Activated CD4-positive, alpha-beta T cell treated with anti-CD3 and anti-CD28 coated beads, Interleukin-2, amount 50 U/mL, for 24 hours (primary cell): ENCODE measurements at places on chromosomes 13 and 19.

GRCh38 chr13:106449096-106449495, 86.4 kb downstream of the EFNB2 start:
- no peak for DNase-seq

DNA sequence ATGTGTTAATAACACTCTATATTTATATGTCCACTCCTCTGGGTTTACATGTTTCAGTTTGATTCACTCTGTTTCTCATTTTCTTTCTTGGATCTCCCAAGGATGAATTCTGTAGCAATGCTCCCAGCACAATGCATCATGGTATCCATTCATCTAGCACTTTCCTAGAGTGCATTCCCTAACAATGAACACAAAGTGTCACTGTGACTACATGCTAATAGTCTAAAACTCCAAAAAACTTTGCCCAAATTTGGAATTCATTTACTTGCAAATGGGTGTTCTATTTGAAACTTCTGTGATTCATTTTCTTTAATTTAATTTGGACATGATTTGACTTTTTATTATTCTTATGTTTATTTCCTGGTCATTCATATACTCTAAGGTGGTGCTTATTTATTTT, 286.3 kb downstream of the POU4F1 start:
- DNase-seq: no peak

GRCh38 chr13:39037410-39037879, 444 bp downstream of the PROSER1 start:
- DNase-seq: peak; percentile 5

DNA sequence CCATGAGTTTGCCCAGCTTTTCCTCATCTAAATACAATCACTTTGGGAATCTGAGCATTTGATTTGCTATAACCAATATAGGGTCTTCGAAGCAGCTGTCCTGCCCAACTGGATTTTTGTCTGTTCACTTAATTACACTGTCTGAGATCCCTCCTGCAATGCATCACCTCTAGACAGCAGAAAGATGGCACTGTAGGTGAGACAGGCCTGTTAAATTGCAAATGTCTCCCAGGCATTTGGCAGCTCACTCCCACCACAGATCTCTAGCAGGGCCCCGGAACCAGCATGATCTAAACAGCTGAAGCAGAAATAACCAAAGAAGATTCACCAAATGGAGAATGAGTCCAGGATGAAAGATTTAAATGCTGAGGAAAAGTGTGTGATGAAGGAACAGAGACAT, 41.9 kb upstream of the SERPINE3 start:
- no peak for DNase-seq

DNA sequence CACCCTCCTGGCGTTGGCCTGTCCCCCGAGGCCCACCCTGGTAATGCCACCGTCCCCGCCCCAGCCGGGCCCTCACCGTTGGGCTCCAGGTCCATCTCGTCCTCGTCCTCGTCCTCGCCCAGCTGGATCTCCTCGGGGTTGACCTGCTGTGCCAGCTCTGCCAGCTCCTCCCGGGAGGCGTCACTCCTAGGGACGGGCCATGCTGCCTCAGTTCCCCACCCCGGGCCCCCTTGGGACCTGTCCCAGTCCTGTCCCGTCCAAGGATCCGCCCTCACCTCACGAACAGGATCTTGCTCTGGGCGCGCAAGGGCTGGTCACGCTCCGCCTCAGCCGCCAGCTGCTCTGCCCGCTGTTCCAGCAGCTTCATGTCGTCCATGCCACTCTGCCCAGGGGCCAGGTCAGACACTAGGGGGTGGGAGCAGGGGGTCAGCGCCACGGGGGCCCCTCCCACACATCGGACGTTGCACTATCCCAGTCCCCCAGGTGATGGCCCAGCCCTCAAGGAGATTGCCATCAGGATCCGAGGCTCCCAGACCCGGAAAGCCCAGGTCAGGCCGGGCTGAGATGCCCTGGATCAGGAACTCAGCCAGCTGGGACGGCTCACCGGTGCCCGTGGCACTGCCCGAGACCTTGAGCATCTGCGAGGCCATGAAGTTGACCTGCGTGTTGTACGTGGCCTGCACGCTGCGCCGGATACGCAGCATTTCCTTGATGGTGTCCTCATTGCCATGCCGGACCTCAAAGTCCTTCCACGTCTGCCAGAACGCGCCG, 9.5 kb downstream of the XAB2 start:
- no peak for DNase-seq

- DNase-seq: peak; percentile 98
Observed at GRCh38 chr19:14419106-14419813, at the start of gene DDX39A. Gene DDX39A, minus strand, starts transcription at chr19:14419341. Its CDS starts 6,121 bp downstream, at chr19:14413220.

GRCh38 chr13:29964181-29964845, 113.9 kb upstream of the UBL3 start:
- DNase-seq: no peak

DNA sequence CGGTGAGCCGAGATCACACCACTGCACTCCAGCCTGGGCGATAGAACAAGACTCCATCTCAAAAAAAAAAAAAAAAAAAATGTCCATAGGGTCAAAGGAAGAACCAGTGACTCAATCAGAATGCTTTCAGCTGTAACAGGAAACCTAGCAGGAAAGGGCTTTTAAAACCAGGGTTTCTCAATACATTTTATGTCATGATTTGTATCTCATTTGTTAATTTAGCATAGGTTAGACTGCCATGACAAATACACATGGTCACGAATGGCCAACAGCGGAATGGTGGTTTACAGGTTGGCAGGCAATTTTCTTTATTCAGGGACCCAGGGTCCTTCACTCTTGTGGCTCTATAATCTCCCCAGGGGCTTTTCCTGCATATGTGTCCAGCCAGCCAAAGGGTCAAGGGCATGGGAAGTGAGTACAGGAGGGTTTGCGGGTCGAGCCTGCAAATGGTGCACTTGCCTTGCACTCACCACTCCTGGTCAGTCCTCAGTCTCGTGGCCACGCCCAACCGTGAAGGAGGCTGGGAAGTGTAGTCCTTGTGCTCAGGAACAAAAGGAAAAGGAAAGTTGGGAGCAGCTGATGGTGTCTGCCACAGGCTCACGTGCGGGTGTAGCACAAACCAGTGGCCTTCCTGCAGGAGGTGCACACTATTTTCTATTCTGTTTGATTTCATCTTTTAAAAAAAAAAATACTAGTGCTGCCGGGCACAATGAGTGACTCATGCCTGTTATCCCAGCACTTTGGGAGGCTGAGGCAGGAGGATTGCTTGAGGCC, 14.8 kb downstream of the DHX34 start:
- DNase-seq: no peak

DNA sequence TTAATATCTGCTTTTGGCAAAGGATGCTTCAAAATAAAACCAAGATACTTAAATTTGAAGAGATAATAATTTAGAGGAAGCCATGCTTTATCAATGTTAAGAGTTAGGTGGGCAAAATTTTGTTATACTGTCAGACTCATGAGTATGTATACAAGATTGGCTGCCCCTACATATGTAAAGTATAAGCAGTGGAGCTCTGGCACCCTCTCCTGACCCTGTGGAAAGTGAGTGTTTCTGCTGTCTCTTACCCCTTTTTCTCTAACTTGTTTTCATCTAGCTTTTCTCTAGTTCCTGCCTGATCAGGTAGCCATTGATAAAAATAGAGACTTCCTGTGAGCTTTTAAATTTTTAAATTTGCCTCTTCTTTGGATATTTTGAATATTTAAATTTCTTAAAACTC, 710.9 kb upstream of the SPRY2 start:
- no peak for DNase-seq

- no peak for DNase-seq
Observed at GRCh38 chr13:111304041-111304544, 16.3 kb upstream of the TEX29 start.

- DNase-seq: peak; percentile 58
Observed at GRCh38 chr13:109784590-109785140, 1.7 kb downstream of the IRS2 start.

DNA sequence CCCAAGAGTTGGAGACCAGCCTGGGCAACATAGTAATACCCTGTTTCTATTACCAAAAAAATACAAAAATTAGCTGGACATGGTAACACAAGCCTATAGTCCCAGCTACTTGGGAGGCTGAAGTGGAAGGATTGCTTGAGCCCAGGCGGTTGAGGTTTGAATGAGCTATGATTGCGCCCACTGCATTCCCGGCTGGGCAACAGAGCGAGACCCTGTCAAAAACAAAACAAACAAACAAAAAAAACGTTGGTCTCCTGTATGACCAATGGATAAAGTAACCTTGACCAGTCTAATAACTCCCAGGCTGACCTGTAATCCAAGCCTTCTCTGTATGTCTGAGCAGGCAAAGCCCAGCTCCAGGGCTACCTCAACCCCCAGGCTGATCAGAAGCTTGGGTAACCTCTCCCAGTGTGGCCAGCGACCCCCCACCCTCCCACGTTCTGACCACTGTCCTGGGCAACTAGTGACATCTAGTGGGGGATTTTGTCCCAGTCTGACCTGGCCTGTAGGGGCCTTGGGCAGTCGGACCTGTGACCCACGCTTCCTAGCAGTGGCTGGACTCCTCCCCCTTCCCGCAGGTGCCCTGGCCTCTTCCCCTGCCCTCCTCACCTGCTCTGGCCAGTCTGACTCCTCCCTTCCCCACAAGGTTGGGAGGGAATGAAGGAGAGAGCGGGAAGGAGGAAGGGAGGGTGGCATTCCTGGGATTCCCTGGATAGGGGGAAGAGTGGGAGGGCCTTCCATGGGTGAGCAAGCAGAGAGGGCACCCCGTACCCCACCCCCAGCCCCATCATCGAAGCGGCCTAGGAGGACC, 1.0 kb upstream of the BCAM start:
- DNase-seq: no peak

- peak; percentile 60 for DNase-seq
Observed at GRCh38 chr19:9673912-9674662, 813 bp downstream of the ZNF562 start.

DNA sequence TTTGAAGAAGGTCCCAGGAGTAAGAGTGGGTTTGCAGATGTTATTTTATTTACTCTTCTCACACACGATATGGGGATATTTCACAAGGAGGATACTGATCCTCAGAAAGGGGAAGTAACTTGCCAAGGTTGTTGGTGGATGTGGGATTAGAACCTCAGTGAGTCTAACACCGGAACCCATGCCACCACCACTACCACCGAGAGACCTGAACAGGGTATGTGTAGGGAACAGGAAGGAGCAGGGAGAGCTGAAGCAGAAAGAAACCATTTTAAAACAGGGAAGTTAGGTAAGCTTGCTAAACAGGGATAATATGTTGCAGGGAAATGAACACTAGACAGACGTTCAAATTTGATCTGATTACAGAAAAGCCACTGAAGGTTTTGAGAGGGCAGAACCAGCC, 11.6 kb upstream of the CEACAM3 start:
- DNase-seq: no peak

DNA sequence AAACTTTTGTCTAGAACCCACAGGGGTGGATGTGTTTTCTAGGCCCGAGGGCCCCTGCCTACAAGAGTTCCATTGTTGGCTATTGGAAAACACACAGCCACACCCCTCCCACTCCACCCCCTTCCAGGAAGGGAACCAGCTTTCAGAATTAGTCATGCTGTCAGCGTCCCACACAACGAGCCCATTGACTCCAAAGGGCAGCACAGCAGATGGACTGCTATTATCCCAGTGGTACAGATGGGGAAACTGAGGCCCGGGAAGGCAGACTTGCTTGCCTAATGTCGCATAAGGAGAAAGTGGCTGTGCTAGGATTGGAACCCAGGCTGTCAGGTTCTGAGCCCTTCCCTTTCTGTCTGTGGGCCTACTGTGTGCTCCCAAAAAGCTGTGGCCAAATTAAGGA, 8.1 kb upstream of the FXYD3 start:
- no peak for DNase-seq

- DNase-seq: no peak
Observed at GRCh38 chr13:45122941-45123340, 2.6 kb downstream of the GTF2F2 start.

DNA sequence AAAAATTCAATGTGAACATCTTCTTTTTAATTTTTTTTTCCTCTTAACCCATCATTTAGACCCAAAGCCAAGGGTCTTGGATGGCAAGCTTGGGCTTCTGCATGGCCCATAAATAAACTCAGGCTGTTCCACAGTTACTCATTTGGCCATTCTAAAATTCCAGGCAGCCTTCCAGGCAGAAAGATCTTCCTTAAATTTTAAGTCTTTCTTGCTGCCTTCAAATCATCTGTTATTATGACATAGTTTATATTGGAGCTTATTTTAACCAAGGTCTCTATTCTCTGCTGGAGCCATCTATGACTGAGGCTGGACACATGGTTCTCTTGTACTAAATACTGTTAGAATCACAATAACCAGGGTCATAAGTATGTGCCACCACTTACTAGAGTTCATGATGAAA, 317.3 kb upstream of the MAB21L1 start:
- DNase-seq: no peak

DNA sequence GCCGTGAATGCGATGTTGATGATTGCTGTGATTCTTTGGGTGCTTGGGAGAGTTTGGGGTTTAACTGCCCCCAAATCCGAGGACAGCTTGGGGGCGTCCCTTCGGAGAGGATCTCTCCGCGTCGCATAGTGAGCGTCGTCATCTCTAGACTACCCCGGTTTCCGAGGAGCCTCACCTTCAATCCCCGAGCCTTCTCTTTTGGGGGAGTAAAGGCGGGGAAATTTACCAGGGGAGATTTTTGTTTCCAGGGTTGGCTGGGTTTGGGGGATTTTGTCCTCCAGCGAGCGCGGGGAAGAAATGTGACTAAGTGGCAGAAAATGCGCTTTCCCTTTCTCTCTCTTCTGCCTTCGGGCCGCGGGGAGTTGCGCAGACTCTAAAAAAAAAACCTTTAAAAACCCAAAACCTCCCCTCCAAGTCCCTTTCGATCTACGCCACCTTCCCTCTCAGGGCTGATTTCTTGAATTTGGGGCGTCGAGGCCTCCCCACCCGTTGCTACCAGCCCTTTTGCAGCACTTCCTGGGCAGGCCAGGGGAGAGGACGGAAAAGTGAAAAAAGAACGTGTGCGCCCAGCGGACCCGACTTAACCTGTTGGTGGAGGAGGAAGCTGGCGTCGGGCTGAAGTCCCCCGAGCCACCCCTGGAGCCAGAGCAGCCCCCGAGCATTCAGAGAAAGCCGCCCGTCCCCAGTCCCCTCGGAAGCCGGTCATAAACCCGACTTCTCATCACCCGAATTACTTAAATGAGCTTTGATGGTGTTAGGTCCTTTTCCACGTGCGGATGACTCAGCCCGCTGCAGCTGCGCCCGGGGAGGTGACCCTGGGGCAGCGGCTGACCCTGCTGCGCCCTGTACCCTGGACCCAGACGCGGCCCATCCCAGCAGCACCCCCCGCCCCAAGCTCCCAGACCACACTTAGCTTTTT, 17.7 kb downstream of the NFIX start:
- DNase-seq: no peak

GRCh38 chr19:4059891-4060620, 6.6 kb downstream of the ZBTB7A start:
- DNase-seq: no peak

DNA sequence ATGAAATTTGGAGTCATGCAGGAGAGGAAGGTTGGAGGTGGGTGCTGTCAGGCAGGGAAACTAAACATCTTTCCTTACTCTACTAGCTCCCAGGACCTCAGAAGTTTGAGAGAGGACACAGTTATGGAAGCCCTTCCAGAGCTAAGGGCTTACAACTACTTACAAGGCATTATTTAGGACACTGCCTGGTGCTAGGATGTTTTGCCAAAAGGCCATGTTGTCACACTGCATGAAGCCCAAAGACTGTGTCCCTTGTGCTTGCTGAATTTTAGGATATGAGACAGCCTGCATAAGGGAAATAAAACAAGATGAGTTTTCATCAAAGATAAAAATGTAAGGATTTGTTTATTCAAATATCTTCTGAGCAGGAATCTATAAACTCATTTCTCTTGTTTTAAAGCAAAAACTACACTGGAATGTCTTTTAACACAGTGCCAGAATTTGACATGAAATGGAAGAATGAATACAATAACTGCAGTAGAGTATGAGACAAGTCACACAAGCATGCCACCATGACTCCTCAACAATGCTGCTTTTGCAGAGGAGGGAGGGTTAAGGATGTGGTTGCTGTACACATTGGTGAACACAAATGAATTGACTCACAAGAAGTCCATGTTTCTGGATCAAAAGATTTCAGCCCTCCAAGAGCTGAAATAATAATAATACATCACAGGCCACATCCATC, 258.4 kb downstream of the SPRY2 start:
- DNase-seq: no peak
